Prostate gland (tissue), 2 donors: ENCODE measurements at places on chromosomes 6 and 20. TPM values are rescaled to one million over a fixed set of nuclear protein-coding genes. Genes with fewer than 3 reads are reported as not detected.

- H3K4me3 ChIP-seq: no peak overlapping the region
- H3K27me3 ChIP-seq: no peaks in the 10 kb centered on the region
- no peaks in the 10 kb centered on the region for H3K36me3 ChIP-seq
Measured at GRCh38 chr6:116217069-116217468, 36.8 kb downstream of the TSPYL4 start.

DNA sequence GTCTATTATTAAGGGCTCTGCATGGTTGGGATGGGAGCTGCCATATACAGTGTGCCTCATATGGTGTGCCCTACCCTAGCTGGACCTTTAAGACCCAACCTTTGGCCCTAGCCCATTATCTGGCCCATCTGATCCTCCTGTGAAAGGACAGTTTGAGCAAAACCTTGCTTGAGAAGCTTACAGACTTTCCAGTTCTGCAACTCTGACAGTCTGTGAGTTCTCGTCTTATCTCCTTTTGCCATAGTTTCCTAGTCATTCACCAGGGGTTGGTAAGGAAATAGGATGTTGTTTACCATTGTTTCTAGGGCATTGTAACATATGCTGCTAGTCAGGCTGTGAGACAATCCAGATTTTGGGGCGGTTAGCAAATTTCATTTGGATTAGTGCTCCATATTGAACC lies 17.2 kb downstream of the CTNNBL1 start:
- no peak for DNase-seq
- H3K27me3 ChIP-seq: no peaks in the 10 kb centered on the region
- H3K4me1 ChIP-seq: peaks cover 7% of the 10 kb centered on the region
- no peak overlapping the region for H3K4me3 ChIP-seq

DNA sequence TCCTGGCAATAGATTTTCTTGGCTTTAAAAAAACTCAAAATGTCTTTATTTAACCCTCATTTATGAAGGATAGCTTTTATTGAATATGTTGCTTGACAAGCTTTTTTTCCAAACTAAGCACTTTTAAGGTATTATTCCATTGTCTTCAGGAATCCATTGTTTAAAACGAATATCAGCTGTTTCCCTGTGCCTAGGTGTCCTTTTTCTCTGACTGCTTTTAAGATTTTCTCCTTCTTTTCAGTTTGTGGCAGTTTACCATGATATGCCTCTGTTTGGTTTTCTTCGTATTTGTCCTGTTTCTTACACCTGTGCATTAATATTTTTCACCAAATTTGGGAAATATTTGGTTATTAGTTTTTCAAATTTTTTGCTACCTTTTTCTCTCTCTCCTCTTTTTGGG lies 68.4 kb downstream of the YTHDF1 start:
- H3K27me3 ChIP-seq: peaks cover 10% of the 10 kb centered on the region
- H3K4me1 ChIP-seq: no peaks in the 10 kb centered on the region
- no peak overlapping the region for H3K4me3 ChIP-seq
- H3K36me3 ChIP-seq: no peaks in the 10 kb centered on the region
- no peak for DNase-seq
- H3K27ac ChIP-seq: no peak overlapping the region

DNA sequence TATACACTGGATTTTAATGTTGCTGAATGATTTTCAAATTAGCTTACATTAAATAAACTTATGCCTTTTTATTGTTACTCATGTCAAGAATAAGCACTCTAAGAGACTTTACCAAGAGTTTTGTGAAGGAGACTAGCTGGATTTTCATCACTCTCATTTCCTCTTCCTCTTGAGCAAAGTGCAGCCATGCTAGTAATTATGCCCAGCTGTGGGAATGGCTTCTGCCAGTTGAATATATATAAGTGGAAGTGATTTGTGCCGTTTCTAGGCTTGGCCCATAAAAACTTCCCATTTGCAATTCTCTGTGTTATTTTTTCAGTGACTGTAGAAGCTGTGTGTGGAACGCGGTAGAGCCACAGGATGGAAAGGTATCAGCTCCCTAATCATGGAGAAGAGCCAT lies 255.8 kb downstream of the HDGFL1 start:
- no peak overlapping the region for H3K4me3 ChIP-seq
- no peak for DNase-seq
- no peaks in the 10 kb centered on the region for H3K27me3 ChIP-seq
- H3K36me3 ChIP-seq: no peaks in the 10 kb centered on the region
- no peak overlapping the region for H3K27ac ChIP-seq

- H3K27me3 ChIP-seq: no peaks in the 10 kb centered on the region
- H3K4me1 ChIP-seq: no peaks in the 10 kb centered on the region
- H3K27ac ChIP-seq: no peak overlapping the region
- H3K36me3 ChIP-seq: no peaks in the 10 kb centered on the region
- DNase-seq: no peak
Measured at GRCh38 chr20:6662309-6662708, 105.2 kb upstream of the BMP2 start.

RPP21 gene
- total RNA-seq: 86.7 TPM

UBE2C gene
- 2.2 TPM for total RNA-seq

KIFC1 gene
- 6.5 TPM for total RNA-seq
